Left renal cortex interstitium (tissue), 4 donors: ENCODE measurements at places on chromosomes 7 and 10.

DNA sequence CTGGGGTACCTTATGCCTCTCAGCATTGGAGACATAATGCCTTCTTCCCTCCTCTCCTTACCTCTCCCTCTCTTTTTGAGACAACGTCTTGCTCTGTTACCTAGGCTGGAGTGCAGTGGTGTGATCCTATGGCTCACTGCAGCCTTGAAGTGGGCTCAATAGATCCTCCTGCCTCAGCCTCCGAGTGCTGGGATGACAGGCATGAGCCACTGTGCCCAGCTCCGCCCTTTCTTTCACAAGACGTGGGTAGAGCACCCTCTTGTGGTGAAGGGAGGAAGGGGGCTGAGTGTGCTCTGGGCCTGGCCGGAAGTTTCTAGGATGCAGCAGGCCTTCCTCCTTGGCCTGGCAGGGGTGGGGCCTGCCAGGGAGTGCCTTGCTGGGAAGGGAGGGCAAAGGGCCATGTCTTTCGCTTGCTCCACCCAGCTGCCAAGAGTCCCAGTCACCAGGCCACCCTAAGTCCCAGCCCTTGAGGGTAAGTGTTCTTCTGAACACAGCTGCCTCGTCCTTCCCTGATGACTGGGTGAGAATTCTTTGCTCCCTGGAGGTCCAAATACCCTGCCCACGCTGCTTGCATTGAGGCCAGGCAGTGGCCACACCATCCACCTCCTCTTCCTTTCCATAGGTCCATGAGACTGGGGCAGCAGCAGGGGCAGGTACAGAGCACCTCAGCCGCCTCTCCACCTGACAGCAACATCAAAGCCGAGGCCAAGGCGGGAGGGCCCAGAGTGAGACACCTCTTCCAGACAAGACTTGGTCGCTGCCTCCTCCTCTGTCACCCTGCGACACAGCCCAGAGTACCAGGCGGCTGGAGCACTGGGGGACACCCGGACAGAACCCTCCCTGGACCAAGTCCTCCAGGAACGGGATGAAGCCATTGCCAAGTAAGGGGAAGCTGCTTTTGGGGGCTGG is 3.7 kb downstream of the ABHD11 start:
- DNase-seq = no peak

GRCh38 chr10:132112611-132113010 is 46.9 kb downstream of the JAKMIP3 start:
- DNase-seq = no peak

- DNase-seq = no peak
Observed at GRCh38 chr10:102647443-102648268, 3.4 kb downstream of the TRIM8 start.

GRCh38 chr10:61835069-61835945 is 66.2 kb upstream of the ARID5B start:
- DNase-seq = no peak

DNA sequence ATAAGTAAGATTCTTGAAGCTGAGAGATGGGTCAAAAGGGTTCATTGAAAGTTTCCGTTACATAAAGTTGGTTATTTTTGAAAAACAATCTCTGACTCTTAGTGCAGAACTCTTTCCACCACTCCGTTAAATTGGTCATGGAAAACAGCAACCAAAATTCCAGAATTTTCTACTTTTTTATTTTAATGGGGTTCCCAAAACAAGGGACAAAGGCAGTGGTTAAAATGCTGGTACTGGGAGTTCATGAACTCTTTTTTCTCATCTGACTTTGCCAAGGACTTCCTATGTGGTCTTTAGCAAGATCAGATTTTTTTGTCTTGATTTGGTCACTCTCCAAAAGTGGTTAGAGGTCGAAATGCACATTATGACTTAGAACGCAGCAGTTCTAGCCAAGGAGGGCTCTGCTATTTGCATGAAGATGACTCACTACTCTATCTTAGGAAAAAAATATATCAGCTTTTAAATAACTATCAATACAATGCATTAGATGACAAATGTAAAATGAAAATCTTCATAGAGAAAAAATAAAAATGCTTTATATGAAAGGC is 145.7 kb downstream of the REEP3 start:
- no peak for DNase-seq

DNA sequence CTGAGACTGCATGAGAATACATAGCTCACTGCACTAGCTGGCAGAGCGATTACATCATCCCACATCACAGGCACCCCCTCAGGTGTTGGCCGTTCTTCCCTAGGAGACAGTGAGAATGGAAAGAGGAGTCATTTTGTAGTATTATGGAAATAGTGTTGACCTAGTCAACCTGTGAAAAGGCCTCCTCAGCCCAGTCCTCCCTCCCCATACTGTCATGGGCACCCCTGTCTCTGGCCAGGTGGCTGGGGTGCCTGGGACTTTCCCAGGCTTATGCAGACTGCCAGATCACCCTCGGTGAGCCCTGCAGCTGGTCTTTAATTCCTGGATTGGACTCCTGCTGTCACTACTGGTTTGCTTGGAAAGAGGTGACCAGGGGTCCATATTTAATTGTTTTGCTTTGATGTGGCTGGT is 4.0 kb downstream of the INPP5A start:
- no peak for DNase-seq
